HS-5 (cell line): ENCODE measurements at places on chromosomes 3 and 15.

- DNase-seq: no peak
Measured at GRCh38 chr15:94610485-94610884, 379.1 kb downstream of the MCTP2 start.

- DNase-seq: no peak
Measured at GRCh38 chr3:11445883-11446282, 173.7 kb downstream of the ATG7 start.

GRCh38 chr3:194139814-194140391, 4.0 kb downstream of the HES1 start:
- DNase-seq: no peak

- no peak for DNase-seq
Measured at GRCh38 chr15:68785541-68785940, 35.2 kb downstream of the ANP32A start.

- DNase-seq: peak; percentile 49
Measured at GRCh38 chr3:59764171-59764570, 714.3 kb upstream of the CFAP20DC start.

DNA sequence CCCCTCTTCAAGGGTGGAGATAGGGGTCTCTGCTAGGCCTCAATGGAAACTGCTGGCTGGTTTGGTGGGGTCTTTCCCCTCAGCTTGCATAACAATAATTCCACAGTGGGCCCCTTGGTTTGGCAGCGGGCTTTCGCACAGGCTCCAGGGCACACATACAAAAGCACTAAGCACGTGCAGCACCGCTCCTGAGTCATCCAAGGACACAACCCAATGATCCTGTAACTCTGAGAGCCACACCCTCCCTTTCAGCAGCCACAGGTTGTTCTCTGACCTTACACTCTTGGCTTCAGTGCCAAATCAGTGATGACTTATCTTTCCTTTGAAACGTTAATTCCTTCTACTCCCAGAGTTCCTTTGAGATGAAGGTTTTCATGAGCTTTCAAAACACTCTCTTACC, 41.7 kb downstream of the DAPK2 start:
- DNase-seq: peak; percentile 52

- no peak for DNase-seq
Measured at GRCh38 chr3:25259871-25260270, 168.2 kb upstream of the RARB start.

DNA sequence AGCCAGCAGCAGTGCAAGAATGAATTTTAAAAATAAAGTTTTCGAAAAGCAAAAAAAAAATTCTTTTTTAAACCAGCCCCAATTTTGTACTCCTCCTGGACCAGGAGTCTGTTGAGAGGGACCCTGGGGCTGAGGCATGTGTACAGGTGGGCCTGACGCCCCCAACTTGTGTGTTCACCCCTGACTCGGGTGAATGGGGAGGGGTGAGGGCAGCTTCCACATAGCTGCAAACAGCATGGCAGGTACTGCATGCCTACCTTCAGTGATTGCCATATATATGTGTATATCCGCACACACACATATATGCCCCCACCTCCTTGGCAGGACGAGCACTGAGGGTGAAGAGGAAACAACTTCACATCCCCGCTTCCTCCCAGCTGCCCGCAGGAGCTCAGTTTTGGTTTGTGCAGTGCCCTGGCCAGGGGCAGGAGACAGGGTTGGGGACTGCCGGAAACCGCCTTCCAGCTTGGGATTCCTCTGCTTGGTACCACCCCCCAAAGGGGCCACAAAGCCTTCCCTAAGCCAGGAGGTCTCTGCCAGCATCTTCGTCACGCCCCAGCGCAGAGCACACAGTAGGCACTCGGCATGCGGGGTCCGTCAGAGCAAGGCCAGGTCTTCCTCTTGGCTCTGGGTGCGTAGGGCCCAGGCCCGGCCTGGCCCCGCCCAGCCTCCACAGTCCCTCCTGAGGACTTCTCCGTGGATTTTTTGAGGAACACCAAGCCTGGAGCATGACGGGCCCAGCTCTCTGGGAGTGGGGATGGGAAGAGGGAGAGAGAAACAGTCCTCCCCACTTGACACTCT, 61.8 kb upstream of the RPL32 start:
- DNase-seq: no peak

DNA sequence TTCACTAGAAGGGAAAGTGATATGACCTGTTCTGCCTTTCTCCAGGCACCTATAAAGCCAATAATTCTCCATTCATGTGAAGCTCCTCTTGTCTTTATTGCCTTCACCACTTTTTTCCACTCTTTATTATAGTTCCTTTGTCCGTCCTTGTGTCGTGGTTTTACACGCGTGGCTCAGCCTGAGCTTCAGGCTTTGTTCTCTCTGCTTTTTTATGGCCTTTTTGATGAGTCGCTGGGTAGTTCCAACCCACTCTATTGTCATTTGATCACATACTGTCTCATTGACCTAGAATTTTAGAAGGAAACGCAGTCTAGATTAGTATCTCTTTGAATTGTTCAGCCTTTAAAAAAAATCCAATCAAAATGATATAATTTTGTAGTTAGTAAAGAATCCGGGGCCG, 403.2 kb downstream of the PTPRG start:
- no peak for DNase-seq

DNA sequence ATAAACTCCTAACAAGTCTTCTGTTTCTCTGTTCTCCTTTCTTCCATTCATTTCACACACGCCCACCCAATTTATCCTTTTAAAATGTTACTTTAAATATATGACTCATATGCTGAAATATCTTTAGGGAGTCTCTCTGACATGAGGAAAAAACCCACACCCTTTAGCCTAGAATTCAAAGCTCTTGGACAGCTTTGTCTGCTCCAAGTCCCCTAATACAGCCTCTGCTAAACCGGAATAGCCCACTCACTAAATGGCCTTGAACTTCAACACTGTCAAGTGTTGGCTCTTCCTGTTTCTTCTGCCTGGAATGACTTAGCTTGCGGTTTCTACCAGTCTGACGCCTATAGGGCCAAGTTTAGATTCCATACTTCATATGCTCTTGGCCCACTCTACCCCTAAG, 3.3 kb upstream of the CD96 start:
- DNase-seq: peak; percentile 41

GRCh38 chr3:55362210-55362960, 124.7 kb downstream of the WNT5A start:
- peak; percentile 40 for DNase-seq

GRCh38 chr3:193903966-193904365, 232.0 kb upstream of the HES1 start:
- DNase-seq: no peak

DNA sequence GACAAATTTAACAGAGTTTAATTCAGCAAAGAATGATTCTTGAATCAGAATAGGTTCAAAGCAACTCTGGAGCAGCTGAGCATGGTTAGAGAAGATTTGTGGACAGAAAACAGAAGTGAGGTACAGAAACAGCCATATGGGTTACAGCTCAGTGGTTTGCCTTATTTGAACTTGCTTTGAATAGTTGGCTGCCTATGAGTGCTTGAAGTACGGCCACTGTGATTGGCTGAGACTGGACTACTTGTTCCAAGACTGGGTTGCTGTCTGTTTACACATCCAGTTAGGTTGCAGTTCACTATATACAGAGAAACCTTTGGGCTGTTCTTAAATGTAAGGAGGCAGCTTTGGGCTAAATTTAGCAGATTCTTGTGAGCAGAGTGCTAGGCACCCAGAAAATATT, 79.4 kb upstream of the CADPS start:
- DNase-seq: no peak

GRCh38 chr15:69093127-69093526, 67.3 kb upstream of the GLCE start:
- DNase-seq: no peak

DNA sequence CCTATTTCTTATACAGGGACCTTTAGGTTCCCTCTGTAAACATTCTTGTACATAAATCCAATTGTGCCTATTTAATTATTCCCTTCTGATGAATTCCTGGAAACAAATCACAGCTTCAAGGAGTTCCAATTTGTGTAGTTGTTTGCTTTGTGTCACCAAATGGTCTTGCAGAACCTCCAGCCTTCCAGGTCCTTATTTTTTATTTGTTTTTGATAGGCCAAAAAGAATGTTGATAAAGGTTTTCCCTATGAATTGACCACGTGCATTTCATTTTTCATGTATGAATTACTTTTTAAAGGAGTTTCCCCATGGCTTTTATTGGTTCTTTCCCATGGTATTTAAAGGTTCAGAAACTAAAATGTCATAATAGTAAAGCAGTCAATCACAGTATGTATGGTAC, 243.0 kb downstream of the NAALADL2 start:
- no peak for DNase-seq

DNA sequence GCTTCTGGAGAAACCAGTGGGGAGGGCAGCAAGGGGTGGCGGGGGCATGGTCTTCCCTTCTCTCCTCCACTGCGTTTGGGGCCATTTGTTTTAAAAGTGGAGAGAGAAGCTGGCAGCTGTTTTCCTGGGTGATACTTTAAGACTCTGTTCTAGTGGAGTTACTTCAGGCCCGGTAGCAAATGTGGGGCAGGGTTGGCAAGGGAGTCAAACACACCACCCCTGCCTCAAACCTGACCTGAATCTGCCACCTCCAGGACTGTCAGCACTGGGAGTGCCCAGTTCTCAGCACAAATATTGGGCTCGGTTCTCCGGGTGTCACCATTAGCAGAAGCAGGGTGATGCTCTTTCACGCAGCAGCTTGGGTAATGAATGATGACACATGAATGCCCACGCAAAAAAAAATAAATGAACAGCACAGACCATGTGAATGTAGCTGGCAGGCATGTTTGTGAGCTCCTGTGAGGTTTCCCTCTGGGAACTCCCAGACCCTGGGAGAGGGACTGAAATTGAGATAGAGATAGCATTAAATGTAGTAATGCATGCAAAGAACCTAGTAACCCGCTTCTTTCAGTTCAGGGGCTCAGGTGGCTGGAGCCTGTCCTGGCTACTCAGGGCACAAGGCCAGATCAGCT, 424.0 kb downstream of the MCTP2 start:
- no peak for DNase-seq
